Natural killer cell treated with Interleukin-12 subunit alpha and Interleukin-12 subunit beta and Interleukin-15 and Interleukin-18, amount 100 ng/mL, for 72 hours (primary cell): ENCODE measurements at places on chromosomes 5 and 9.

DNA sequence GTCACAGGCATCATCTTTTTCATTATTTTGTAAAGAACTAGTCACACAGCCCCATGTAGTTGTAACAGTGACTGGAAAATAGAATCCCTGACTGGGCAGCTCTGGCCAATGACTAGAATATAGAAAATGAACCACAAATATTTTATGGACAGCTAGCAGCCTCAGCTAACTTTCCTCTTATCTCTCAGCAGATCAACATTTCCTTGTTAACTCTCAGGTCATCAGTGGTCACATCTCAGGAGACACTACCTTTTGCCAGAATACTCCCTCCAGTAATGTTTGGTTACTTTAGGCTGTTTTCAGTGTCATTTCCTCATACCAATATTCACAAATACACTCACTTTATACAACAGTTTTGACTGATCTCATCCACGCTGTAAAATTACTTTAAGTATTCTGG, 43.9 kb downstream of the FAM169A start:
- no peak for DNase-seq

DNA sequence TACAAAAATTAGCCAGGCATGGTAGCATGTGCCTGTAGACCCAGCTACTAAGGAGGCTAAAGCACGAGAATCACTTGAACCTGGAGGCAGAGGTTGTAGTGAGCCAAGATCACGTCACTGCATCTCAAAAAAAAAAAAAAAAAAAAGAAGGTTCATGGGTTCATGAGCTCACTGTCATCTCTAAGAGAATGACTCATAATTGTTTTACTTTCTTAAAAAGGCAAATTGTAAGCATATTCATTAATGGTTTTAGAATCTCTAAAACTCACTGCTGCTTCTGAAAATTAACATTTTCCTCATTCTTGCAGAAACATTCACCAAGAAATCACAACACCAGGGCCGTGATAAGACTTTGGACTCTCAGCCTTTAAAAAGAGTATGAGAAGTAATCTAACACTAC, 103.6 kb downstream of the GNA14 start:
- DNase-seq = no peak

- no peak for DNase-seq
Measured at GRCh38 chr9:111001526-111001925, 36.7 kb downstream of the LPAR1 start.

- DNase-seq = no peak
Measured at GRCh38 chr5:16480821-16481538, 15.4 kb upstream of the ZNF622 start.
